ENCODE measurements at places on chromosomes 7 and 10. TPM values are rescaled to one million over a fixed set of nuclear protein-coding genes. Genes with fewer than 3 reads are reported as not detected.

- DNase-seq = no peak
- H3K4me3 ChIP-seq = no peak overlapping the region
- H3K27ac ChIP-seq = no peak overlapping the region
- H3K4me1 ChIP-seq = no peaks in the 10 kb centered on the region
Observed at GRCh38 chr7:67653856-67654454, 657.3 kb downstream of the TYW1 start.

LRRD1 gene
- not detected for total RNA-seq

DNA sequence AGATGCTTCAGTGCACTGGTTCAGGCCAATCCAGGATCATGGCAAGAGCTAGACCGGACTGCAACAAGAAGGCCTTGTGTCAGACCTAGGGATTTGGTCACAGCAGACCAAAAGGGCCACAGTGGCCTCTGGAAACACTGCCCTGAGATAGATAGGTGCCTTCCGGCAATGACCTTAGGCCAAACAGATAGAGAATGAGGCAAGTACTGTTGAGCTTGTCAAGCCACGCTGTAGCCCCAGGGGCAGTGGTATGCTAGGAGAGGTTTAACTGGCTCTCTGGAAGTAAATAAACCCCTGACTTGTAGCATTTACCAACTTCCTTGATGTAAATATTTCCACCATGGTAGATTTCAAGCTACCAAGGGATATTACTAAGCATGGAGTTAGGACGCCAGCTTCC, 197.5 kb downstream of the GRID1 start:
- H3K4me1 ChIP-seq = no peaks in the 10 kb centered on the region
- H3K4me3 ChIP-seq = no peak overlapping the region
- H3K27ac ChIP-seq = no peak overlapping the region
- no peaks in the 10 kb centered on the region for H3K36me3 ChIP-seq

CALHM3 gene
- not detected for total RNA-seq

DNA sequence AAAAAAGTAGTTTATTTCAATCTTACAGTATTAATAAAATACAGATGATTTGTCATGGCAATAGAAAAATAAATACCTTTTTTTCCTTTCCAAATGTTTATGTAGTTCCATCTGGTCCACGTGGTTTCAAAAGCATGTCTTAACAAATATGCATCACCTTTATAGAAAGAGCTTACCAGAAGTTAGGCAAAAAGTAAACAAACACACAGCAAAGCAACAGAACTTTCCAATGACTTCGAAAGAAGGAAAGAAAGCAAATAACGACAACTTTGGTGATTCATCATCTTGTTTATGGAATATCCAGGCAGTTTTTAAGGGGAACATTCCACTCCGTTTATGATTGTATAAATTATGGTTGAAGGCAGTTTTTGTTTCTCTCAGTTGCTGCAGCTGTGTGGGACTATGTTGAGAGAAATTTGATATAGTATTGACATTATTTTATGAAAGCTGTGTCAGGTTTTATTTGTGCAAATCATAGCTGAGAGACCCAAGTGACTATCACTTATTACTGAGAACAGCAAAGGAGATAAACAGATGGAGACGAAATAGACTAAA, 203.1 kb downstream of the CDC14C start:
- no peak overlapping the region for H3K27ac ChIP-seq
- H3K36me3 ChIP-seq = no peaks in the 10 kb centered on the region
- no peak for DNase-seq

DNA sequence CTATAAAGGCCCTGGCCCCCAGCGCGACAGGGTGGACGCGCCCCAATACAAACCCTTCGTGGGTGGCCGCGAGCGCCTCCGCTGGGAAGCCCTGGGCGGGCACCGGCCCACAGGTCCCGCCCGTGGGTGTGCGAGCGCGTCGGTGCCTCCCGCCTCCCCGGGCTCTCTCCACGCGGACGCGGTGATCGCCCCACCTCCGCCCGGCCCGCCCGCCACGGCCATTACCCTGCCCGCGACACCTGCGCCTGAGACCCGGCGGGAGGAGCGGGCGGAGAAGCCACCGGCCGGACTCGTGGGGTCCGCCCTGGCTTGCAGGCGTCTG, 81.2 kb downstream of the PAX2 start:
- peak overlapping the region; percentile 48 for H3K4me3 ChIP-seq
- no peak for DNase-seq
- peaks cover 11% of the 10 kb centered on the region for H3K27me3 ChIP-seq
- H3K36me3 ChIP-seq = no peaks in the 10 kb centered on the region

- peak overlapping the region; percentile 52 for H3K27ac ChIP-seq
- no peak overlapping the region for H3K4me3 ChIP-seq
- peaks cover 16% of the 10 kb centered on the region for H3K4me1 ChIP-seq
- peaks cover 50% of the 10 kb centered on the region for H3K36me3 ChIP-seq
- DNase-seq = no peak
- H3K27me3 ChIP-seq = no peaks in the 10 kb centered on the region
Observed at GRCh38 chr10:133273534-133274143, 3.0 kb downstream of the ADAM8 start.

- no peaks in the 10 kb centered on the region for H3K4me1 ChIP-seq
- no peak for DNase-seq
- no peaks in the 10 kb centered on the region for H3K27me3 ChIP-seq
- H3K27ac ChIP-seq = no peak overlapping the region
- no peaks in the 10 kb centered on the region for H3K36me3 ChIP-seq
- no peak overlapping the region for H3K4me3 ChIP-seq
Observed at GRCh38 chr7:101707587-101707986, 78.5 kb upstream of the MYL10 start.

DNA sequence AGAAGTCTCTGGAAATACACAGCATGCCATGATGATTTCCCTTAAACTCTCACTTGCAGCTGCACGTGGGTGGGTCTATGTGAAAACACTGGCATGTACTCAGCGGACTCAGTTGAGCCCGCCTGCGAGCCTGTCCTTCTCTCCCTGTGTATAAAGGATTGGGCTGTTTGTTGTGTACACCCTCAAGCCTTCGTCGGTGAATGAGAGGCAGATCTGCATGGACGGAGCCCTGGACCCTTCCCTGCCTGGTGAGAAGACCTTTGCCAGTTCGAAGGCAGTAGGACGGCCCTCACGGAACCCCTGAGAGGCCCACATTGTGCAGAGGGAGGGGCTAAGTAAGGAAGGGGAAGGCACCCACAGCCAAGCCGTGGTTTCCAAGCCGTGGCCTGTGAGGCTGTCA, 121.2 kb downstream of the WDFY4 start:
- no peak overlapping the region for H3K4me3 ChIP-seq
- H3K36me3 ChIP-seq = no peaks in the 10 kb centered on the region
- H3K27ac ChIP-seq = no peak overlapping the region
- H3K27me3 ChIP-seq = no peaks in the 10 kb centered on the region
- H3K4me1 ChIP-seq = no peaks in the 10 kb centered on the region

GRCh38 chr7:103879411-103879810, 110.0 kb downstream of the RELN start:
- H3K36me3 ChIP-seq = no peaks in the 10 kb centered on the region
- H3K27me3 ChIP-seq = no peaks in the 10 kb centered on the region
- H3K27ac ChIP-seq = no peak overlapping the region
- no peaks in the 10 kb centered on the region for H3K4me1 ChIP-seq
- no peak overlapping the region for H3K4me3 ChIP-seq

- no peak for DNase-seq
- H3K27ac ChIP-seq = no peak overlapping the region
- no peaks in the 10 kb centered on the region for H3K4me1 ChIP-seq
- H3K4me3 ChIP-seq = no peak overlapping the region
Observed at GRCh38 chr10:58704671-58705141, 192.0 kb downstream of the BICC1 start.

CC2D2B gene
- not detected for total RNA-seq

CUBN gene
- total RNA-seq = 14.9 TPM

DNA sequence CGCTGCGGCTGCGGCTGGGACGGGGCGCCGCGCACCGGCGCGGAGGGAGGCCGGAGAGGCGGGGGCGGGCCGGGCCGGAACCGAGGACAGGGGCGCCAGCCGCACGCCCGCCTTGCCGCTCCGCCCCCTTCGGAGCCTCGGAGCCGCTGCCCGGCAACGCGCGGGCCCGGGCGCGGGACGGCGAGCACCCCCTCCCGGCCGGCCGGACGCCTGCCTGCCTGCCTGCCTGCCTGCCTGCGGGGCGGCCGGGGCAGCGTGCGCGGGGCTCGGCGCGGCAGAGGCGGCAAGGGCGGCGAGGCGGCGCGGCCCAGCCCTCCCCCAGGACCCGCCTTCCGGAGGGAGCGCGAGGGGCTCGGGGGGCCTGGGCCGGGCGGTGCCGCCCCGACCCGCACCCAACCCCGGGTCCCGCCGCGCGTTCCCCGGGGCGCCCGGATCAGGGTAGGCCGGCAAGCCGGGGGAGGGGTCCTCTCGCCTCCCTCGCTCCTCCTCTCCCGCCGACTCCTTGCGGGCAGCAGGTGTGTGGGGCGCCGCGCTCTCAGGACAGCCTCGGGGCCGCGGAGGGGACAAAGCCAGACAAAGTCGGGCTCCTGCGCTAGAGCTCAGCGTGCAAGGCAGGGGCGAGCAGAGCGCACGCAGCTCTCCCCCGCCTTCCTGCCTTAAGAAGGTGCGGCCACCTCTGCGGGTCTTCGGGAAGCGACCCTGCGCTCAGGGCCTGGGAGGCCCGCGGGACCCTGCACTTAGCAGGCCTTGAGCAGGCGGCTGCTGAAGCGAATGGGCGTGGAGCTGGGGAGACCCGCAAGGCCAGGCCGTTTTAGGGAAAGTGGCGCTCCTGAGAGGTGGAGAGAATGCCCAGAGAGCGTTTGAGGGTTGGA, at the start of gene KIAA1549:
Gene KIAA1549 (minus strand): TSS at position 58 of the 872 bp plus-strand sequence. CDS start 120 bp downstream, outside the sequence.
- H3K36me3 ChIP-seq = no peaks in the 10 kb centered on the region
- H3K4me1 ChIP-seq = peaks cover 5% of the 10 kb centered on the region
- no peak within 1 kb of the TSS for H3K27ac ChIP-seq
- peak within 1 kb of the TSS; percentile 37 for H3K4me3 ChIP-seq
- H3K27me3 ChIP-seq = peaks cover 10% of the 10 kb centered on the region

ICA1 gene
- 0.92 TPM for total RNA-seq

DNA sequence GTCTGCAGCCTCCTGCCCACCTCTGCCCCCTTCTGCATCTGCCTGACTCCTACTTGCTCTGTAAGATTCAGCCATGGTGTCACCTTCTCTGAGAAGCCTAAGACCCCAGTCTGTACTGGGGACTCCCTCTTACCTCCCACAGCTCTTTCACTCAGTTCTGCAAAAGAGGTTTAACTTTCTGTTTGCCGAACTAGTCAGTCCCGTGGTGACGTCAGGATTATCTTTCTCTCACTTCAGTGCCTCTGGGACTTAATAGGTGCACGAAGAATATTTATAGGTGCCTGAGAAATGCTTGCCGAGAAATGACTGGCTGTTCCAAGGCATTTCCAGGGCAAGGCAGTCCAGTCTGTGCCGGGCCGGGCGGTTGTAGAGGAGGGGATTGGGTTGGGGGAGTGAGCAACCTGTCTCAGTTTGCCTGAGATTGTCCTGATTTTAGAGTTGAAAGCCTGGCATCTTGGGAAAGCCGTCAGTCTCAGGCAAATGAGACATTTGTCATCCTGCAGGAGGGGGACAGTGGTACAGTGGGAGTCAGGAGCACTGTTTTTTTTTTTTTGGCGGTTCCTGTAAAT, 227.5 kb upstream of the NPVF start:
- H3K4me3 ChIP-seq = no peak overlapping the region
- DNase-seq = no peak
- H3K27me3 ChIP-seq = no peaks in the 10 kb centered on the region
- no peaks in the 10 kb centered on the region for H3K4me1 ChIP-seq

DNA sequence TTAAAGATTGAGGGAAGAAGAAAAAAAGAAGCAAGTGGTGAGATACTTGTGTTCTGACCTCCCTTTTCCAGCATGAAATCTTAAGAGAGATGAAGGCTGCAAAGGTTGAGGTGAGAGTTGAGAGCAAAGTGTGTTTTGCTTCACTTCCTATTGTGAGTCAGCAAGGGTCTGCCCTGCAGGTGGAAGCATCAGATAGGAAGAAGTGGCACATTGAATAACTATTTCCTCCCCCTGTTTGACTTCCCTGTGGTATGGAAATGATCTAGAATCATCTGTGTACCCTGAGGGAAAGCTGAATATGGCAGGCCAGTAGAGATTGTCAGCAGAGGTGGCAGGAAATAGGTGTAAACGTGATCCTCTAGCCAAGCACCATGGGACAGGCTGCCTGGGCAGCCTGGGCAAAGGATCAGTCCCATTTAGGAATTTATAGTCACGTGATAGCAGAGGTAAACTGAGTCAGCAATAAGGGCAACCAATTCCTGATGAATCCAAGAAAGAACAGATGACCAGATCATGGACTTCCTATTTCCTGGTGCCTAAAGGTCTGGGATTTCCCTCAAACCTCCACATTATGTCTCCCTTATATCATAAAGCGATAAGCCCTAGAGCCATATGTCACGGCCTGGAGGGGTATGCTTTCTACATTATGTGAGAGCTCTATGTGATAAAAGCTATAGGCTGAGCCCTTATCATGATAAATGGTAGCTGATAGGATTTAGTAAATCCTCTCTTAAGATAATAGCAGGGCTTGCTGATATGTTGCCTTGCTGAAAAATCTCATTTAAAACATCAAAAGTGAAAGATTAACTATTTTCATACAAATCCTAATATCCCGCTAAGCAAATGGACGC, 287.0 kb downstream of the MDFIC start:
- no peak overlapping the region for H3K27ac ChIP-seq
- no peak overlapping the region for H3K4me3 ChIP-seq
- no peaks in the 10 kb centered on the region for H3K4me1 ChIP-seq
- H3K27me3 ChIP-seq = no peaks in the 10 kb centered on the region
- no peak for DNase-seq

VPS37D gene
- not detected for total RNA-seq

CCDC126 gene
- total RNA-seq = 9.7 TPM

GRCh38 chr7:158809596-158809995, 19.7 kb downstream of the ESYT2 start:
- H3K27me3 ChIP-seq = no peaks in the 10 kb centered on the region
- peak overlapping the region; percentile 8 for H3K27ac ChIP-seq
- peaks cover 25% of the 10 kb centered on the region for H3K4me1 ChIP-seq
- no peak for DNase-seq
- H3K36me3 ChIP-seq = no peaks in the 10 kb centered on the region

GRCh38 chr10:63593576-63593975, 72.4 kb downstream of the REEP3 start:
- no peak for DNase-seq
- no peaks in the 10 kb centered on the region for H3K4me1 ChIP-seq
- H3K27ac ChIP-seq = no peak overlapping the region
- H3K4me3 ChIP-seq = no peak overlapping the region

- H3K4me3 ChIP-seq = no peak overlapping the region
- no peaks in the 10 kb centered on the region for H3K27me3 ChIP-seq
- no peaks in the 10 kb centered on the region for H3K4me1 ChIP-seq
- DNase-seq = no peak
Observed at GRCh38 chr7:4111166-4111565, 570.9 kb upstream of the FOXK1 start.

- H3K4me1 ChIP-seq = no peaks in the 10 kb centered on the region
- no peaks in the 10 kb centered on the region for H3K27me3 ChIP-seq
- no peak overlapping the region for H3K4me3 ChIP-seq
Observed at GRCh38 chr10:14391342-14391741, 60.6 kb upstream of the FRMD4A start.

DNA sequence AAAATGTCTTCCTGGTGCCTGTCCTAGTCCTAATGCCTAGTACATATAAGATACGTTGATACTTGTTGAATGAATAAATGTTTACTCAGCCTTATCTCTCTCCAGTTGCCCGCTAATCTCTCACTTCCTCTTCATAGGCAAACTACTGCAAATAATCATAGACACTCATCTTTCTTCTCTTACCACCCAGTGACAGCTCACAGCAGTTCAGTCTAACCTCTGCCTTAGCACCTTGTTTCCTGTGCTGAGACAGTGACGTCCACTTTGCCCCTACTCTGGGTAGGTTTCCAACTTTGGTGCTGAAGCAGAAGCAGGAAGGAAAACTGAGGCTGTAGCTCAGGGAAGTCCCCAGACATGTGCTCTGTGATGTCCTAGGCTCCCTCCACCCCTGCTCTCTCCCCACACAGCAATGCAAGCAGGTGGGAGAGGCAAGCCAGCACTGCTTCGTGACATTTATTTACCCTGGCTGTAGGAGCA, 45.5 kb upstream of the RHOBTB1 start:
- H3K4me3 ChIP-seq = no peak overlapping the region
- no peaks in the 10 kb centered on the region for H3K4me1 ChIP-seq
- H3K36me3 ChIP-seq = no peaks in the 10 kb centered on the region

Data from naive thymus-derived CD4-positive, alpha-beta T cell (primary cell).